Left renal pelvis (tissue), 4 donors: ENCODE measurements at places on chromosomes 1 and 21.

DNA sequence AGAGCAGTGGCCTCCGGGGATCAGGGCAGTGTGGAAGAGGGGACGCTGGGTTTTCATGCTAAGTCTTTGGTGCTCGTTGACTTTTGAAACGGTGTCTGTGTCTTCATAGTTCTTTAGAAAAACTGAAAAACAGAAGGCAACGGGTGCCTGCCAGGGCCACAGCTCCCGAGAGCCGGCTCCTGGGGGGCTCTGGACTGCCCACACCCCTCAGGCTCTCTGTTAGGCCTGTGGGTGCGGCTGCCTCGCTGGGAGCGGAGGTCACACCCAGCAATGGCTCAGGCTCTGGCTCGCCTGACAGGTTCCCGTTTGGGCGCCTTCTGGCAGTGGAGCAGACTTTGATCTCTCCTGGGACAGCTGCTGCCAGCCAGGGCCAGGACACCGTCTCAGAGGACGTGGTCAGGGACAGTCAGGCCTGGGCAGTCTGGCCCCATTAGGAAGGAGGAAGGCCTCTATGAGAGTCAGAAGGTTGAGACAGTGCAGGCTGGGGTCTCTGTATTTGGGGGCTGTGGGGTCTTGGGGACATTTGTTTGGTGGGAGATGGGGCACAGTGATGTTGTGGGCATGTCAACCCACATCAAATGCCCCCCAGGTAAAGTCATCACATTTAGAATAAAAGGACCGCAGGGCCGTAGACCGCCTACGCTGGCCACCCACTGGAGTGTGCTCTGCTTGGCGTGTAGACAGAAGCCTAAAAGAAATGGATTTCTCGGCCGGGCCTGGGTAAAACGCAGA lies 5.6 kb downstream of the ARHGEF16 start:
- DNase-seq, result no peak

DNA sequence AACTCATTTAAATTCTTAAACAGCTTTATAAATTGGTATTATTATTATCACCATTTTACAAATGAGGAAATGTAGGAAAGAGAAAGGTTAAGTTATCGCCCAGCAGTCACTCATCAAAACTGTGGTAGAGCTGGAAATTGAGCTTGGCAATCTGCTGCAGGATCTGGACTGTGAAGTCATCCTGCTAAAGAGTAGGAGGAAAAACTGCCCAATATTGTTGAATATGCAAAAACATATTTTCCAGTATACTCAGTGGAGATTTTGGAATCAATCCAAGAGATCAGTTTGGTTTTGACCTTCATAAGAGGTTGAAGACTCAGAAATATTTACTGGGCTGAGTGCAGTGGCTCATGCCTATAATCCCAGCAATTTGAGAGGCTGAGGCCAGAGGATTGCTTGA lies 16.9 kb upstream of the RC3H1 start:
- no peak for DNase-seq

- peak; percentile 87 for DNase-seq
Measured at GRCh38 chr21:39788383-39788782, 43.4 kb downstream of the IGSF5 start.

GRCh38 chr21:34793471-34793870 lies 124.7 kb downstream of the CLIC6 start:
- no peak for DNase-seq

GRCh38 chr21:41444703-41445464 lies 18.8 kb downstream of the MX1 start:
- no peak for DNase-seq

DNA sequence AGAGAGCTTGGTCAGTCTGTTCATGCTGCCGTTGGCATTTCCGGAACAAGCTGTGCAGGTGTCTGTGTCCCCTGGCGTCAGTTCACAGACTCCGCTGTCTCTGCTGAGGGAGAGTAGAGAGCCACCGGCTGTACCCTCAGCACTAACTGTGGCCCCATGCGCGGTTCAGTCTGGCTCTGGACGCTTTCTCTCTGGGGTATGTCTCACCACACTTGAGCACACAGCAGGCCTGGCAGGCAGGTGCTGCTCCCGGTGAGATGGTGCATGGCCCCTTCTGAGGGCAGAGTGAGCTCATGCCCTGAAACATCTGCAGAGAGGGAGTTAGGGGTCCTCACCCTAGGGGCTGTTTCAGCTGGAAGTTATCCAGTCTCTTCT lies 60.0 kb upstream of the TLR5 start:
- DNase-seq, result no peak

GRCh38 chr1:39846796-39847195 lies 36.5 kb downstream of the TRIT1 start:
- DNase-seq, result no peak
